Brain microvascular endothelial cell (primary cell): ENCODE measurements at places on chromosomes 6 and 20.

DNA sequence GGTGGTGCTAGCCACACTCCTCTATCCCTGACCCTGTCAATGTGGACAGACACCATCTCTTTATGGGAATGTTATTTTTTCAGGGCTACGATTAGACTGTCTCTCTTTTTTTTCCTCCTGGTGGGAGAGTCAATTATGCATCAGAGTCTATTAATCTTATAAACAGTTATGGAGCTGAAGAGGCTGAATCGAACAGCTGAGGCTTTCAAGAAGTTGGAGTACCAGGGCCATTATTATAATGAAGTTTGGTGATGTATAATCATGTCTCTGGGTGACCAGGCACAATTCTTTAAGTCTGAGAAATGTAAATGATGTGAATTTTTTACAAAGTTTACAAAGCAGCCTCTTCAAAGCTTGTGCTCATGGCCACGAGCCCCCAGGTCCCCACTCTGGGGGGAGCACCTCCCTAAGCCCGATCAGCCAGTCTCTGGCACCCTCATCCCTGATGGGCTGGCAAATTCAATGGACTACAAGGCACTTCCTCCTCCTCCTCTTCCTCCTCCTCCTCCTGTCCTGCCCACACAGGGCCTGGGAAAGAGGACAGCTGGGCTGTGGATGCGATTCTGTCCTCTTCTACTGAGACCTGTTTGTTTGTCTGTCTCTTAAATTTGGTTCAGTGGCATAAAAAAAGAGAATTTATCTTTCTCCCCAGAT is 43.9 kb upstream of the QKI start:
- DNase-seq, result no peak

- DNase-seq, result no peak
Observed at GRCh38 chr6:83854001-83854501, 891 bp downstream of the RIPPLY2 start.

DNA sequence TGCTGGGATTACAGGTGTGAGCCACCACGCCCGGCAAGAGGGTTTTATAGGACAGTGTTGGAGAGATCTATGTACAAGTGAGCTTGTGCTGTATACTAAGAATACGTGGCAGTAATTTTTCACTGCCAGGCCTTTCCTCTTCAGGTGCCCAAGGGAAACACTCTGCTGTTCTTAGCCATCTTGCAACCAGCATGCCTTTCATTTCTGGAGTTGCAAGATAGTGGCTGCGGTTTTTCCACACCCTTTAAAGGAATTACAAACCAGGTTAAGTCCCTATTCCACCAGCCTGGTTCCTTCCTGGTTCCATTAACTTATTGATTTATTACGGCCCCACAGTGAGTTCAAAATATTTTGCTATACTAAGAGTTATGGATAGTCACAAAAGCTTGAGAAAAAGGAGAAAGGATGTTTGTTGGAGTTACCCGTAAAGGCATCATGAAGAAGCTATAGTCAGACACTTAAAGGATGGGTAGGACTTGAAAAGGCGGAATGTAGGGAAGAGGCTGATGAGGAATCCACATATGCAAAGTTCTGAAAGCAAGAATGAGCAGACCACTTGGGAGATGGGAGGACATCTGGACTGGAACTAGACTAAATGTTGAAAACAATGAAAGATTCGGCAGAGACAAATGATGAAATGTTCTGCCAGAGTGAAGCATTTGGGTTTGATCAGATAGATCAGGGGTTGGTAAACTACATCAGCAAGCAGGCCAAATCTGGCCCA is 61.4 kb upstream of the ASIP start:
- no peak for DNase-seq

DNA sequence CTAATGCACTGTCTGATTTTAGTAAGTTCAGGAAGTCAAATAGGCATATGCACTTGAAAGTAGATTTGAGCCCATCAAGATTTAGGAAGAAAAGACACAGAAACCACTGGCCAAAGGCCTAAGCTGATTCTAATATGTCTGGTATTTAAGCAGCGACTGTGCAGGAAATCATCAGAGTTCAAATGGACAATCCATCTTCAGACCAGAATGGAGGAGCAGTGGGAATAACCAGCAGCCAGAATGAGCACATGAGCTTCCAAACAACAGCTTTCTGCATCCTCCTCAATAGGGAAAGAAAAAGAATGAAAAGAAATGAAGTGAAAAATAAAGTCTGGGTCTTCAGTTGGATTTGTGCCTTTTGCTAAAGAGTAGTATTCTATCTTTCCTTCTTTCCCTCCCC is 50.6 kb downstream of the SOD2 start:
- DNase-seq, result no peak
